ENCODE measurements at places on chromosomes 16 and 17.

DNA sequence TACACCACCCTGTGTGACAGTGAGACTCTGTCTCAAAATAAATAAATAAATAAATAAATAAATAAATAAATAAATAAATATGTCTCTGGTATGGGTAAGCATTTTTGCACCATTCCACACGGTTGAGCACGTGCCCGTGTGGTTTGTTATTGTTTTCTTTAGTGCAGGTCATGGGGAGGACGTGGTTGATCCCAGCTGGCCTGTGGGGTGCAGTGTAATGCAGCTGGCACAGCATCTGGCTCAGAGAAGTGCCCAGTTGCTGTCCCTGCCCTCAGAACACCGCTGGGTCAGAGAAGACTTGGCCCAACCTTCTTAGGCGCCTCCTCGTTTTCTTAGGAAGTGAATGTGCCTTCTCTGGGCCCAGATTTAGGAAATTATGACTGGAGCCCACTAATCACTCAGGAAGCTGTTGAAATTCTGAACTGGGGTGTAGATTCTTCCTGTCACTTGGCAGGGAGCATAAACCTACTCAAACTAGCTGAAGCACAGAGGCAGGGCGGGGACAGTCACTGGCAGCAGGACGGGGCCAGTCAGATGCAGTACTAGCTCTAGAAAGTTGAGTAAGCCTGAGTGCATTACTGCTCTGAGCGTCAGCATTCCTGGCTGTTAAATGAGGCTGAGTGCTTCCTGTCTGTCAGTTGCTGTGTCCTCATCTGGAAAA, 85.9 kb downstream of the SNX29 start:
- peak; percentile 82 for DNase-seq

DNA sequence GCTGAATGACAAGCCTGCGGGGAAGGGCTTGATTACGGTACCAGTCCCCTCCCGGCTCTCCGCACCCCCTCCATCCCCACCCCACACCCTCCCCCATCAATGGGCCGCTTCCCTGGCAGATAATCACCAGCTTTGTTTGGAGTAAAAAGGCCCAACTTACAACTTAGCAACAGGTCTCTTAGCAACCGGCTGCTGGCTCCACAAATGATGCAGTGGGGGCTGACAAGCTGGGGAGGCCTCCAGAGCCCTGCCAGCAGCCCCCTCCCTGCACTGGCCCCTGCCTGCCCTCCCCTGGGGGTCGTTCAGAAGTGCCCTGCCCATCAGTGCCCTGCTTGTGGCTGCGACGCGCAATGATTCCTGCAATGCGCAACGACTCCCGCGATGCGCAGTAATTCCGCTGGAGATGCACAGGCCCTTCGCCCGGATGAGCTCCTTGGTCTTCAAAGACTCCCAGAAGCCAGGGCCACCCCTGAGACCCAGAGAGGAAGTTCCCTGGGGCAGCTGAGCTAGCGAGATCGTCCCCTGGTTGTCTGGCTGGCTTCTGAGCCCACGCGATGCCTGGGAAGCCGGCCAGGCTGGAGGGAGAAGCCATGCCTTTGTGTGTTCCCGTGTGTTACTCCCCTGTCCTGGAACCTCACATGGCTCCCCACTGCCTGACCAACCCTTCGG, 23.3 kb downstream of the CPNE2 start:
- DNase-seq, result peak; percentile 36

- DNase-seq, result peak; percentile 41
Measured at GRCh38 chr17:43556292-43556691, 10.2 kb upstream of the ETV4 start.

DNA sequence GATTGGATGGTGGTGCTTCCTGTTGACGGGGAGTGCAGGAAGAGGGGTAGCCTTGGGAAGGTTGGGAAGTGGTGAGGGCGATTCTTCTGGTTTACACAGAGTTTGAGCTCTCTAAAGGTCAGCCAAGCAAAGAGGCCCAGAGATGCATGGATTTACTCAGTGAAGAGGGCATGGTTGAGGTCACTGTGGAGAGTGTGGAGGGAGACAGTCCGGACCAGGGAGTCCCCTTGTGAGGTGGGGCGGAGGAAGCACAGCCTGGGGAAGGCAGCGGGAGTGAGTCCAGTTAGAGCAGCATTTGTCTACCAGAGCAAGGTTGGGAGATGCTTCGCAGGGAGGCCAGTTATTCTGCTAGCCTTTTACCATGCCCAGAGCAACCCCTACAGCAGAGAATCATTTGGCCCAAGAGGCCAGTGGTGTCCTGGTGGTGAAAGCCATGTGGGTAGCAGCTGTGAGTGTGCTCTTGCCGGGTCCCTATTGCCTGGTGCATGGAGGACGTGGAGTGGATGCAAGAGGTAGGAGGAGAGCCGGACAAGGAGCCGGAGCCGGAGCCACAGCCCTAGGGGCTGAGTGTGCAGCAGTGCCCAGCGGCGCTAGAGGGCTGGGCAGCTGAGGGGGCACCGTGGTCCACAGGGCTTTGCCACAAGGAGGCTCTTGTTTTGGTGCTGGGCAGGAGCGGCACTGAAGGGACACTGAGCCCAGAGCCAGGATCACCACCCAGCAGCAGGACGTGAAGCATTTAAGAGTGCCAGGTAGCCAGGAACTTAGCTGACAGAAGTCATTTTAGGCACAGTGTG, 27.7 kb downstream of the PRMT7 start:
- DNase-seq, result no peak

GRCh38 chr17:31313982-31314781, at the start of gene EVI2B:
Gene EVI2B (minus strand): TSS chr17:31314054. CDS start chr17:31305609, 8,445 bp downstream.
- DNase-seq, result no peak

DNA sequence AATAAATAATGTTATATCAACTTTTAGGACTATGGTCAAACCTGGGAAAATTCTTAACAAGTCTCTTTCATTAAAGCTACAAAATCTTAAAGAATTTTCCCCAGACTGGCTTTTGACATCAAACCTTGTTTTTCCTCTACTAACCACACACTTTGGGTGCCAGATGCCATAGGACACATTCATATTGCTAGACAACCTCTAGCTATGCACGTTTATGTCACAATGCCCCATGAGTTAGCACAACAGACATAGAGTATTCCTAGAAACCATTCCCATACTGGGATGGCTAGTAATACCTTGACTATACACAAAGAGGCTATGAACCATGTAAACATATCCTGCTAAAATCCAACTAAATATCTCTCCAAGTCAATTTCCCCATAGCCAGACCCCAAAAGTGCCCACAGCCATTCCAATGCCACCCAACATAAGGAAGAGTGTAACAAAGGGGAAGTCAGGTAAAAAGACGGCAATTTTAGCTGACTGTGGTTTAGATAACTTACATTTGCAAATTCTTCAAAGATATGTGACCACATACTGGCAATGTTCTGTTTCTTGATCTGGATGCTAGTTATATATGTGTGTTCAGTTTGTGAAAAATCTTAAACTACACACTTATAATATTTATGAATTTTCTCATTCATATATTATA, 23.4 kb downstream of the SMURF2 start:
- DNase-seq, result no peak

GRCh38 chr17:1003633-1003971, 6.7 kb downstream of the TIMM22 start:
- no peak for DNase-seq

GRCh38 chr17:66686601-66687000, 148.3 kb upstream of the CACNG5 start:
- DNase-seq, result no peak

GRCh38 chr16:10362077-10362863, 23.6 kb upstream of the ATF7IP2 start:
- no peak for DNase-seq

DNA sequence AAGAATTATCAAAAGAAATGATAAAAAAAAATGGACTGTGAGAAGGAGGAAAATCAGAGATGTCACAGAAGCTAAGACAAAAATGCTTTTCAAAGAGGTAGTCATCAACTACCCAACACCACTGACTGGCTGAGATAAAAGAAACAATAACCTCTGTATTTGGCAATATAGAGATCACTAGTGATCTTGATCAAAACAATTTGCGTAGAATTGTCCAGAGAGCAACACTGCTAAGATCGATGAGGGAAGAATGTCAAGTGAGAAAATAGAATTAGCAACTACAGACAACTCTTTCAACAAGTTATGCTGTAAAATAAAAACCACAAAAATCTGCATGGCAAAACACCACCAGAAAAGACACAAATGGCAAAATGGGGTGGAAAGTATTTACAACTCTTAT, 66.0 kb downstream of the BRIP1 start:
- DNase-seq, result no peak

GRCh38 chr17:43608313-43608712, 53.4 kb downstream of the MEOX1 start:
- no peak for DNase-seq

- no peak for DNase-seq
Measured at GRCh38 chr16:72246423-72246822, 74.5 kb upstream of the PMFBP1 start.

DNA sequence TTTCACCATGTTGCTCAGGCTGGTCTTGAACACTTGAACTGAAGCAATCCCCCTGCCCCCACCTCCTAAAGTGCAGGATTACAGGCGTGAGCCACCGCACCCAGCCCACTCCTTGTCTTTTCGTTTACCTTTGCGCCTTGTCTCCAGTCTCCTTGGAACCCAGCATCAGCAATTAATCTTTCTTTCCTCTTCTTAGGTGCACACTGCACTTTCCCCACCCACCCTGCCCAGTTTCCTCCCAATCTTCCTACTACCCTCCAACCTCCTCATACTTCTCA, 1.5 kb upstream of the CLDN7 start:
- no peak for DNase-seq

DNA sequence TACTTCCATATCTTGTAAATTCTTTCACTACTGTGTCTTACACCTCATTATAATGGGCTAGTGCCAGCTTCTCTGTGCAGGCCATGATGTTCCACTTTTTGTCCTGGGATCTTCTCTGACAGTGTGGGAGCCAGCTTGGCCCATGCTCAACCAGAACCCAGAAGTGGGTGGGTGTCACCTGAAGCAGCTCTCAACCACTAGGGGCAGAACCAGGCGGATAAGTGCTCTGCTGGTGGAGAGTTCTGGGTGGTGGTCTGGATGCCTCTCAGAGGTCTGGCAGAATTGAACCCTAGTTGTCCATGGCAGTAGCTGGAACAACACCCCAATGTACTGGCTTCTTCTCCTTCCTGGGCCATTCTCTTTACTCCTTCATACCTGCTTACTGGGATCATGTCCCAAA, 254.1 kb upstream of the N4BP1 start:
- no peak for DNase-seq

GRCh38 chr17:33633446-33633845, 340.4 kb upstream of the ASIC2 start:
- DNase-seq, result no peak

DNA sequence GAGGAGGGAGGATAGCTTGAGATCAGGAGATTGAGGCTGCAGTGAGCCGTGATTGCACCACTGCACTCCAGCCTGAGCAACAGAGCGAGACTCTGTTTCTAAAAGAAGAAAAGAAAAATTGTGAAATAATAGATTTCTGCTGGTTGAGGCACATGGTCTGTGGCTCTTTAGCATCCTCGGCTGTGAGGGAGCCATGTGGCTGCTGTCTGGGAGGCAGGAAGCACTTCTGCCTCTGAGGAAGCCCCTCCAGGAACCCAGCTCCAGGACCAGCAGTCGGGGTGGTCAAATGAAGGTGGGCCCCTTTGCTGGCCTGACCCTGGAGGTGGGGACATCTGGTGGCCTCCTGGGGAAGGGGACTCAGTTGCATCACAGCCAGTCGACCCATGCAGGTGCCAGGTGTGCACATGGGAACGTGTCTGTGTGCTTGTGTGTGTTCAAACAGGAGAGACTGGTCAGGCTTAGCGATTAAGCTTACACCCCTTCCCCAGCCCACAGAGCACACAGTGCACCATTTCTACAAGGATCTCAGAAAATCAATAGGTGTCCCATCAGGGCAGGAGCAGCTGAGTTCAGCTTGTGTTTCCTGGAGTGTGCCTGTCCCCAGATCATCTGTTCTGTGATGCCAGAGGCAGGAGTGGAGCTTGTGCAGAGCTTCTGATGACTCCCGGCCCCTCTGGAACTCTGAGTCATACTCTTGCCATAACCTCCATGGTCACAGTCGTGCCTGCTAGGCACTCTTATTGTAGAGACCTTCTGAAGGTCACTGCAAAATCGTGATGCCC, 24.3 kb upstream of the MGAT5B start:
- DNase-seq, result no peak

- peak; percentile 65 for DNase-seq
Measured at GRCh38 chr17:19386974-19387920, at the start of gene MFAP4. Gene MFAP4 (minus strand): TSS chr17:19387190. CDS start chr17:19387155, 35 bp downstream.

DNA sequence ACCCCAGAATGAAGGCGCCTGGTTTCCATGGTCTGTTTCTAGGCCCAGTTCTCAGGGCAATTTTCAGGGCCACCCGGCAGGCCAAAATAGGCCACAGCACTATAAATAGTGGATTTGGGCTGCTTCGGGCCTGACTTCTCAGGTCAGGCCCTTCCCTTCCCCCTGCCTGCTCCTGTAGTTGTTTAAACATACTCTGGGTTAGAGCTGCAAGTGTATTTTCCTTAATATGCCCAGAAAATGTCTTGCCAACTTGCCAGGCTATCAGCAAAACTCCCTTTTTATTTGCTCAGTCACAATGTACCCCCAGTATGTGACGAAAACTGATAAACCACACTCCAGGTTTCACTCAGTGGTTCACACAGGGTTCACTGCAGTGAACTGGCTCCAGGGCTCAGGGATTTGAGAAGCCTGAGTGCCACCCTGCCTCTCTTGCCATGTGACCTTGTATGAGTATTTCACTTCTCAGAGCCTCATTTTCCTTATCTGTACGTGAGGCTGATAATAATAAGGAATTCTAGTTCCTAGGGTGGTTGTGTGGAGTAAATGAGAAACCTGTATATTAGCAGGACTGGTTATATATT, 76.5 kb downstream of the GPRC5B start:
- DNase-seq, result no peak

DNA sequence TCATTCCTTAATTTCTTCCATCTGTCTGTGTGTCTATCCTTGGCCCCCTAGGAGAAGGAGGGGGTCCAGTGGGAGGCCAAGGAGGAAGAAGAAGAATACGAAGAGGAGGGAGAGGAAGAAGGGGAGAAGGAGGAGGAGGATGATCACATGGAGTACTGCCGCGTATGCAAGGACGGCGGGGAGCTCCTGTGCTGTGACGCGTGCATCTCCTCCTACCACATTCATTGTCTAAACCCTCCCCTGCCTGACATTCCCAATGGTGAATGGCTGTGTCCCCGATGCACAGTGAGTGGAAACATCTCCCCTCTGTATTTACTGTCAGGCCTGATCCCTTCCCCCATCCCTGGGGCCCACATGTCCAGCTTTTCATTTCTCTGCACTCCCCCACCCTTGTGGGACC, 6.3 kb downstream of the CHD3 start:
- no peak for DNase-seq

DNA sequence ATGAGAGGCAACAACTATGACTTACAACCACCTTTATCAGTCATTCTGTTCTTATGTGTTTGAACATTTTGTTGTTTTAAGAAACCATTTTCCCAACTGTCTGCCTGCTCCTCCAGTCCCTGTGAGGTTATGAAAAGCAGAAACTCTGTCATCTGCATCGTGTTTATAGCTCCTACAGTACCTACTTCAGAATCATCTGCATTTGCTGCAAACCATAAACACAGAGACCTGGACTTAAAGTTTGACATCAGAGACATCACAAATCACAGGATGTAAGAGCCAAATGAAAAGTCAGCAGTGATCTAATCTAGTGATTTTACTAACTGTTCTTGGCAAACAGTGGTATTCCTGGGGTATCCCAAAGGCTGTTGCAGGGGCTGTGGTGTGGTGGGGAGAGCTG, 55.2 kb downstream of the CDH11 start:
- DNase-seq, result no peak
